IMR-90 (cell line): ENCODE measurements at places on chromosomes 2 and 18. TPM values are rescaled to one million over a fixed set of nuclear protein-coding genes. Genes with fewer than 3 reads are reported as not detected.

GRCh38 chr2:41572154-41572553, 475.7 kb upstream of the PKDCC start:
- DNase-seq = no peak

- DNase-seq = no peak
Observed at GRCh38 chr2:31066086-31066485, 72.2 kb downstream of the GALNT14 start.

DNA sequence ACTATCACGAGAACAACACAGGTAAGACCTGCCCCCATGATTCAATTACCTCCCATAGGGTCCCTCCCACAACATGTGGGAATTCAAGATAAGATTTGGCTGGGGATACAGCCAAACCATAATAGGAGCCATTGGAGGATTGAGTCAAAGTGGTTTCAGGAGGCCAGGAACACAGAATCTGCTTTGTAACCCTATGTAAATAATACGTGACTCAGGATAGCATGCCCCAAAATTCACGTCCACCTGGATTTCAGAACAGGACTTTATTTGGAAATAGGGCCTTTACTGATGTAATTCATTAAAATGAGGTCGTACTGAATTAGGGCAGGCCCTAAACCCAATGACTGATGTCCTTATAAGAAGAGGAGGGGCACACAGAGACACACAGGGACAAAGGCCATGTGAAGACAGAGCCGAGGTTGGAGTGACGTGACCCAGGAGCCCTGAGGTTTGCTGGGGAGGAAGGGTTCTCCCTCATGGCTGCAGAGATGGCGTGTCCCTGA, 16.0 kb upstream of the CNDP2 start:
- no peak for DNase-seq

The ZNF512 gene
- total RNA-seq = 32.2 and 56.5 TPM in 2 replicates

GRCh38 chr18:63974991-63975390, 5.1 kb downstream of the SERPINB8 start:
- peak; percentile 30 for DNase-seq

DNA sequence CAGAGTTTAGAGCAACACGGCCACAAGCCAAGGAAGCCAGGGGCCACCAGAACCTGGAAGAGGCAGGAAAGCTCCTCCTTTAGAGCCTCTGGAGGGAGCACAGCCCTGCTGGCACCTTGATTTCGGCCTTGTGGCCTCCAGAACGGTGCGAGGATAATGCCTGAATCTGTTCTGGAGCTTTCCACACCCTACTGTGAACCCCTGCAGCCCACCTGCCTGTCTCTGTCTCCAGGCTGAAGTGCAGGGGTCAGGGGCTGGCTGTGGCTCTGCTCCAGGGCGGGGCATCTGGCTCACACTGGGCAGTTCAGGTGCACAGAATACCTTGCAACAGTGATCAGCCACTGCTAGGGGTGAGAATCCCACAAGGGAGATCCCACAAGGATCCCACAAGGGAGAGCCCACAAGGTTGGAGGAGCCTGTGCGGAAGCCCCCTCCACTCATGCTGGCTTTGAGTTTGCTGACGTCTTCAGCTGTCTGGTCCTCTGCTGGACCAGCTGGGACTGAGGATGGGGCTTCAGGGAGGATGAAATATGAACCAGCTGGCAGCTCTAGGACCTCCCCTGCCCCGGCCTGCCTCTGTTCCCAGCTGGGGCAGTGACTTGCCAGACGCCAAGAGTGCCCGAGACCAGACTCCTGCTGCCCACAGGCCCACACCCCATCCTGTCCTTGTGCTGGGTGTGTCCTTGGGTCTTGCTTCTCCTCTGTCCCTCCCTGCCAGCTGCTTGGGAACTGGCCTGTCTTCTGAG, 56.4 kb upstream of the OTOS start:
- DNase-seq = no peak

DNA sequence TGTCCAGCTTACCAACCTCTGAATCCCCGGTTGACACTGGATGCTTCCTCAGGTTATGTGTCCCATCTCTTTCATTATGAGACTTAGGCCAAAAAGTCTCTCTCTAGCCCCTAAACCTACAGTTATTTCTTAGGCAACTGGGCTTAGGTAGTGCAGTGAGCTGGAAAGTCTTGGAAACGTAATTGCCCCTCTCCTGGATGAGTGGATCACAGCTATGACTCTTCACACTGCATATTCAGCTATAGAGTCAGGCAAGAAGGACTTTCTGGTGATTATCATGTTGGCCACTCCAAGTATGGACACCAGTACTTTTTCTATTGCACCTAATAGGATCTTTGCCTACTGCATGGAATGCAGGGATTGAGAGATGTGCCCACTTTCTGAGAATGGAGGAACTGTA, 458.3 kb upstream of the CELF4 start:
- no peak for DNase-seq

- DNase-seq = peak; percentile 76
Observed at GRCh38 chr18:9705183-9705829, 2.8 kb upstream of the RAB31 start.

The FAM237A gene
- total RNA-seq = not detected in 2 replicates

DNA sequence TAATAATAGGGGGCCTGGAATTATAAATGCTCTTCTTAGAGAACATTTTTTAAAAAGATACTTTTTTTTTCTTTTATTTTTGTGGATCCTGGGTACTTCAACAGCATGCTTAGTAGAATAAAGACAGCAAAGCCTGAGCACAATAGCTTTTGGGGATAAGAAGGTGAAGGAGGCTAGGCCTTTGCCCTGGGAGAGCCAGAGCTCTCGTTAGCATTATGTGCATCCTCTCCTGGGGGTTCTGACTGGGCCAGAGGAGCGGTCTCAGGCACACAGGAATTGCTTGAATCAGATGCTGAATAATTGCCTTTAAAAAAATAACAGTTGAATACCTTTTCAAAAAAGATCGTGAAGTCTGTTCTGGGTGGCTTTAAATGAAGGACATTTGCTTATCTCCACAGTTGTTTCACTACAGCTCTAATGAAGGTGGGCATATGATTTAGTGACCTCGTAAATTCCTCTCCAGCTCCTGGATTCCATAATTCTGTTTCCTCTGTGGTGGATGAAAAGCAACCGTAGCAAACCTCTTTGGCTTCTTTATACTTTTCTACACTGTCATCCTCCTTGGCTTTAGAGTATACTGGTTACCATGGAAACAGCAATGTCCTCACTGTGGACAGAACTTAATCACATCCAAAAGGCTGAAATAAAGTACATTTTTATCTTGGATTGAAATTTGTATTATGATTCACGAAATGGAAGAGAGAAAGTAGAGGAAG, 133.8 kb downstream of the MAIP1 start:
- DNase-seq = peak; percentile 40

The CASP8 gene
- 17.0 and 18.6 TPM in 2 replicates for total RNA-seq

DNA sequence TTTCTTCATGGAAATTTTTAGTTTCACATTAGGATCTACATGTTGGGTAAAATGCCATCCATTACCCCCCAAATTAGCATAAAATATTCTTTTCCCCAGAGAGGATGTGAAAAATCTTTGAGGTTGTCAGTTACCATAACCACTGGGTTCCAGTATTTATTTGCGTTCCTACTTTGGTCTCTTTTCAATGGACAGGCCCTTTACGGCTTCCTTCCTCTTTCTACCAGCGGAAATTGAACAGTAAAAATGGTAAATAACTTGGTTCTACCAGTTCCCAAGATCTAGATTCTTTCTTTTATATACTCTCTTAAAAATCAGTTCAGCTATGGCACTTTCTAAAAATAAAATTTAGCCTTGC, 169.2 kb upstream of the APCDD1 start:
- DNase-seq = no peak

- no peak for DNase-seq
Observed at GRCh38 chr2:86211796-86212188, 12.5 kb downstream of the MRPL35 start.

DNA sequence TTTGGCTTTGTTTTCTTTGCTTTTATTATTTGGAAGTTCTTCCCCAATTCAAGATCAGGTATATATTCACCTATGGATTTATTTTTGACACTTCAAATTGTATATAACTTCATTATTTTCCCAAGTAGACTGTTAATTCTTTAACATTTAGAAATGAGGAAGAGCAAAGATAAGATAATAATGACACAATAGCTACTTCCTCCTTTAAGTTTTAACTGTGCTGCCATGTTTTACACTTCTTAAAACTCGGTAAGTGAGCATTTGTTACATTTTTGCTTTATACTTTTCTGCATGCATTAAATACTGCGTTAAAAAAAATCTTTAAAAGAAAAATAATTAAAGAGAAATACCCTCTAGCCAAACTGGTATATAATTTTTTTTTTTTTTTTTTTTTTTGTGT, 32.5 kb downstream of the SLC66A3 start:
- no peak for DNase-seq

The AKAIN1 gene
- total RNA-seq = not detected in 2 replicates

The PCARE gene
- total RNA-seq = not detected in 2 replicates

GRCh38 chr2:135708159-135708558, 33.5 kb upstream of the UBXN4 start:
- no peak for DNase-seq
